ENCODE measurements at places on chromosomes 2 and 18.

DNA sequence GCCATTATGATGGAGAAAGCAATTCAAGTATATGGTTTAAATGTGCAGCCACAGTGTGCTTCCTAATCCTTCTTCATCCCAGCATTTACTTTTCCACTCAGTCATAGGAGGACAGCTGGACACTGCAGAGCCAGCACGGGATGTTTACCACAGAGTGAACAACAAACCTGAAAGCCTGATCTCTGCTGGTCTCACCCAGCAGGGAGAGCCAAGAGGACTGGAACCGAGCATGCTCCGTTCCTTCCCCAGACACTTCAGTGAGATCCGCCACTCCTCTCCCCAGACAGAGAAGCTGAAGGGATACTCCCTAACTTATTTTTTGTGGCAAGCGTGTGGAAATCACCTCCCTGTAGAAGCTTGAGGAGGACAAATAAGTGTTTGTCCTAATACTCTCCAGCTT is 23.2 kb upstream of the GORASP2 start:
- no peak for DNase-seq

DNA sequence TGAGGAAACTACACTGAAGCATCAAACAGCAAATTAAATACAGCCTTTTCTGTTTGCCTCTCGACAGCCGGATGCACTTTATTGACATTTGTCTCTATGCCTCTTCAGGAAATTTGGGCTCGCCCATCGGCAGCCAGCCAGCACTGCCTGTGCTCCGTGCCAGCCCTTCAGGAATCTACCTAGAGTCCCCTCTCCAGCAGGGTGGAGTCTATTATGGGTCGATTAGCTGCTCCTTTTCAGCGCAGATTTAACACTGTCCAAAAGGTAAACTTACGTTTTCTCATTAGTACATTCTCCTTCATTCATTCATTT is 91.5 kb downstream of the MYCN start:
- DNase-seq = no peak

DNA sequence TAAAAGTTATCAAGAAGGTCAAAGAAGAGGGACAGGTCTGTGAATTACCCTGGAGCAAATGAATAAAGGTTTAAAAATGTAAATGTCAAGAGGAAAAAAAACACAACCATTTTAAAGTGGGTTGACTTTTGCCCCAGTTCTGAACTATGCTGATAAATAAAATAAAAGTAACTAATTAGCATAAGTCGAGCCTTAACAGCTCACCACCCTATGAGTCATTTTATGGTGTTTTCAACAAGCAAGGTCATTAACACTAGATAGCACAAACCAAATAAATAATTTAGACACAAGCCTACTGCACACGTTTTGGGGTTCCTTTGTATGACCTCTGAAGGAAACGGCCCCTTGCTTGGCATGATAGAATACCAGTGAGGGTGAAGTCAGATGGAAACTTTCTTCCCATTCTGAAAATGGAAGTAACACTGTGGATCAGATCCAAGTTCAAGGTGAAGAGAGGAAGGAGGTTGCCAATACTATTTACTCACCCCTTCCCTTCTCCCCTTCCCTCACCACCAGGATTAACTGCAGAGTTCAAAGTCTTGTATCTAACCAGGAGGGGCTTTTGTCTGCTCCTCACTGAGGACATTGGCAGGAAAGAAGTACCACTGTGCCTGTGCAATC is 380.0 kb upstream of the ACVR2A start:
- no peak for DNase-seq

DNA sequence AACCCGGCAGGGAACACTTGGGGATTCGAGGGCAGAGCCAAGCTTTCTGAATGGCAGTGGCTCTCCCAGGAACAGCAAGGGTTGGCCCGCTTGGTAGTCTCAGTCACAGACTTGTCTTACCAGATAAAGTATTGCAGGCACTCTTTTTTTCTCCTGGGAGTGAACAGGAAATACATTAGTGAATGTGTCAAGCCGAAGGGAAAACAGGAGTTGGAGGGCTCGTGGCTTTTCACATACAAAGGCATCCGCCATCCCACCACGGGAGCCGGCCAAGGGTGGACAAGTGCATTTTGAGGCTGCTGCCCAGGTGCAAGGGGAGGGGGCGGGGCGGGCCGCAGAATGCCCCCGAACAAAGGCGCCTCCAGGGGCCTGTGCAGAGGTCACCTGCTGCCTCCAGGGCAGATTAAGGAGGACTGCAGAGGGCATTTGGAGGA is 163.3 kb upstream of the SIX3 start:
- no peak for DNase-seq

- DNase-seq = peak; percentile 53
Measured at GRCh38 chr2:196337208-196337953, 166.0 kb upstream of the STK17B start.

- DNase-seq = no peak
Measured at GRCh38 chr2:34492561-34493455, 893.7 kb upstream of the FAM98A start.

GRCh38 chr2:142782942-142783443 is 94.5 kb upstream of the KYNU start:
- no peak for DNase-seq

GRCh38 chr2:208265371-208265800 is 669 bp upstream of the PIKFYVE start:
- DNase-seq = peak; percentile 21

DNA sequence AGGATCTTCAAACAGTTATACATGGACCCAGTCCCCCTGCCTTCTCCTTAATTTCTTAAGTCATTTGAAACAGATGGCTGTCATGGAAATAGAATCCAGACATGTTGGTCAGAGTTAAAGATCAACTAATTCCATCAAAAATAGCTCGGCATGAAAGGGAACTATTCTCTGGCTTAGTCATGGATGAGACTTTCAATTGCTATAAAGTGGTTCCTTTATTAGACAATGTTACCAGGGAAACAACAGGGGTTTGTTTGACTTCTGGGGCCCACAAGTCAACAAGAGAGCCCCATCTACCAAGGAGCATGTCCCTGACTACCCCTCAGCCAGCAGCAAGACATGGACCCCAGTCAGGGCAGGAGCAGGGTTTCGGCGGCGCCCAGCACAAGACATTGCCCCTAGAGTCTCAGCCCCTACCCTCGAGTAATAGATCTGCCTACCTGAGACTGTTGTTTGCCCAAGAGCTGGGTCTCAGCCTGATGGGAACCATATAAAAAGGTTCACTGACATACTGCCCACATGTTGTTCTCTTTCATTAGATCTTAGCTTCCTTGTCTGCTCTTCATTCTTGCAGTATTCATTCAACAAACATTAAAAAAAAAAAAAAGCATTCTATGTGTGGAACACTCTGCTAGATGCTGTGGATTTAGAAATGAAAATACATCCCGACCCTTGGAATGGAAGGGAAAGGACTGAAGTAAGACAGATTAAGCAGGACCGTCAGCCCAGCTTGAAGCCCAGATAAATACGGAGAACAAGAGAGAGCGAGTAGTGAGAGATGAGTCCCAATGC is 4.6 kb downstream of the TTR start:
- peak; percentile 45 for DNase-seq

- peak; percentile 96 for DNase-seq
Measured at GRCh38 chr2:109242654-109243331, 113.8 kb downstream of the SH3RF3 start.

DNA sequence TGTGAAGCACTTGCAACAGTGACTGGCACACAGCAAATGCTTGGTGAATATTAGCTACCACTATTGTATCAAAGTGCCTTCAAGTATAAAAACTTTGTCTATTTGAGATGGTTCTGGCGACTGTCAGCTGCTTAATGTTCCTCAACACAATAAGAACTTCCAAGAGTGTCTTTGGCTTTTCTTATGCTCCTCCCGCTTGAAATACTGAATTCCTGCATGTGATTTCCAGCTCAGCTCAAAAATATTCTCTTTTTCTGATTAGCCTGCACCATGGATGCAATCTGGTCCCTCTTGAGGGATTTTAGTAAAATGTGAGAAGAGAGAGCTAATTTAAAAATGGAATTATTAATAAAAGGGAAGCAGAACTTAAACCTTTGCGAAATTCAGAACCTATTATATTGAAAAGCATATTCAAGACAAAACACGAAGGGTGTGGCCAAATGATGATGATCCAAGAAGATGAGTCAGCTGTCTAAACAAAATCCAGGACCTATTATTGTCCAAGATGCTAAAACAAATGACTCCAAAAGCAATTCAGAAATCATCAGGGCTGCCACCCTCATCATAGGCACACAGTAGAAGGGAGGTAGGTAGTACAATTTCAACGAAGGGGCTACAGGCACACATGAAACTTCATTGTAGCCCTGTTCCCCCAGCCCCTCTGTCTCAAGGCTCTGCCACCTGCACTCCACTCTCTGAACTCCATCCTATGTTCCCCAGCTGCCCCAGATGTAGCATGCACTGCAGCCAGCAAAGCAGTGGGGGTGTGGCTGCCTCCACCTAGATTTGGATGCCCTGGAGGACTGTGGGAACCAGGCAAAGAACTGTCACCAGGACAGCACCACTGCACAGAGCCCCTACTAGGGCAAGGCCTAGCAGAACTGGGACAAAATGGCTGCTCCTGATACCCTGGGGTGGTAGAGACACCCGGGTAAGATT is 190.1 kb downstream of the ZNF385B start:
- no peak for DNase-seq

- DNase-seq = no peak
Measured at GRCh38 chr2:128195435-128195984, 104.5 kb downstream of the UGGT1 start.

DNA sequence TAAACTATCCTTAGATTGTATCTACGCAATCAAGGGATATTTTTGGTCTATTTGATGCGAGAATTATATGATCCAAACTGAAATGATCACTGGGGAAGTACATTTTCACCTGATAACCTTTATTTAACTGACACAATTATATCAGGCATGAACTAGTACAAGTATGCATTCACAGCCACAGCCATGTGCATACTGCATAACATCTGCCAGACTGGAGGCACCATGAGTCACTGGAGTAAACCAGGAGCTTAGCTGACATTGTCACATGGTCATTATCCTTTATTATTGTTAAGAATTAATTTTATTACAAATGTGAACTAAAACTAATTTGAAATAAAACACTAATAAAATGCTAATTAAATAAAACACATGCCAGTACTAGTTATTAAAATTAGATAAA is 1127.1 kb downstream of the DPP10 start:
- DNase-seq = no peak

GRCh38 chr2:111236025-111236424 is 115.3 kb downstream of the BCL2L11 start:
- DNase-seq = no peak

- DNase-seq = no peak
Measured at GRCh38 chr2:62854600-62855514, 149.3 kb downstream of the EHBP1 start.

DNA sequence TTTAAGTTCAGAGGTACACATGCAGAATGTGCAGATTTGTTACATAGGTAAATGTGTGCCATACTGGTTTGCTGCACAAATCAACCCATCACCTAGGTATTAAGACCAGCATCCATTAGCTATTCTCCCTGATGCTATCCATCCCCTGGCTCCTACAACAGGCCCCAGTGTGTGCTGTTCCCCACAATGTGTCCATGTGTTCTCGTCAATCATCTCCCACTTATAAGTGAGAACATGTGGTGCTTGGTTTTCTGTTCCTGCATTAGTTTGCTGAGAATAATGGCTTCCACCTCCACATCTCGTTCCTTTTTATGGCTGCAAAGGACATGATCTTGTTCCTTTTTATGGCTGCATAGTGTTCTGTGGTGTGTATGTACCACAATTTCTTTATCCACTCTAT is 75.8 kb downstream of the SUCLG1 start:
- no peak for DNase-seq

DNA sequence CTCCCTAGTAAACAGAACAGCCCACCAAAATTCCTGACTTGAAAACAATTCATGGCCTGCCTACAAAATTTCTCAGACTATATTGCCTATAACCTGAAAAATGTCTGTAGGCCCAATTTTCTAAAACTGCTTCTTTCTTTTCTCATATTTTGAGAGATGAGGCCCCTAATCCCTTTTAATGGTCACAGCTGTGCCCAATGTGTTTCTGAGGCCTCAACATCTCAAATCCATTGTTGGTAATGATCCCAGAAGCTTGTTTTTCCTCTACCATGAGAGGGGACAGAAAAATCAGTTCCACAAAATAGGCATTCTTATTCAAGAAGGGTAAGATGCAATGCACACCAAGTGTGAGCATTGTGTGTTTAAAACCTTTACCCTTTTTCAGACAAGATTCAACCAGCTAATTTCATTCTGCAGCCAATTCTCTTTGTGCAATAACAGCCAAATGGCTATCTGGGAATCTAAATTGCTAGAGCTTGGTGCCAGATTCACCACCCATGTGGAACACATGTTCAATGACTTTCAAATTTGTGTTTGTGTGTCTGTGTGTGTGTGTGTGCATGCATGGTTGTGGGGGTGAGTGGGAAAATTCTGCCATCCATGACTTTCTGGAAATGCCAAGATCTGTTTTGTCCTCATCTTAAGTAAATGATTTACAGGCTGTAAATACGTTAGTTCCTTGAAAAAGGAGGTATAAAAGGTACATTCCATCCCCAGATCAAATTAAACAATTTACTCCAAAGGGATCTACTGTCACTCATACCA is 319.5 kb downstream of the TNS1 start:
- DNase-seq = no peak

- DNase-seq = no peak
Measured at GRCh38 chr2:241122376-241123002, 20.4 kb upstream of the MTERF4 start.

DNA sequence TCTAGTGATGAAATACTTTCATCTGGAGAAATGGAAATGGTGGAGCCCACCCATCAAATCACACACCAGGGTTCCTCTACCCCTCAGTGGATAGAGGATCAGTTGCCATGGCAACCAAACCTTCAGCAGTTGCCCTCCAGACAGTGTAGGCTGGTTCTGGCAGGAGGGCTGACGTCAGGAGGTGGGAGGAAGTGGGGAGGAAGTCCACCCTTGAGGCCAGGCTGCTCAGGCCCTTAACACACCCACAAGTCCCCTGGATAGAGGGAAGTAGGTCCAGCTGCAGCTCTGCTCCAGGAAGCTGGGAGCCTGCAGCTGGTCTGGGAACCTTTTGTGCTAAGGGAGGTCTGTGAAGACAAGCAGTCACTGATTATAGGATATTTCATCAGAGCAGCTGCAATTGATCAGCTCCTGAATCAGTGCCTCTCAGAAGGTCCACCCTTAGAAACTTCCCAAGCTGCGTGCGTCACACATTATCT is 186.6 kb downstream of the MTX2 start:
- peak; percentile 94 for DNase-seq

GRCh38 chr18:46322941-46323340 is 218.8 kb downstream of the HAUS1 start:
- no peak for DNase-seq

DNA sequence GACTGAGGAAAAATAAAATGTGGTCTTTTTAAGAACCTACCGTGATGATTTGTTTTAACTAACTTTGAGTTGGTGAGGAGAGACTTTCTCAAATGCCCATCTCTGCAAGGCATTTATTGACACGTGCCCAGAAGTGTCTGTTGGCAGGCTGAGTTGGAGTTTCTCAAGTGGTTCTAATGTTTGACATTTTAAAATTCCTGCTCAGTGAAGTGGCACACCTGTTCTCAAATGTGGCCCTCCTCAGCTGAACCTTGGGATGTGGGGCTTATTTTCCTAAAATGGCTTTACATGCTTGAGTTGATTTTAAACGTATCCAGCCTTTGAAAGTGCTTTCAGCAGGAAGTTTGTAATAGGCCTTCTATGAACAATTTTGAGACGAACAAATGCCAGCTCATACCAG is 876 bp upstream of the CAVIN2 start:
- DNase-seq = no peak

GRCh38 chr18:46199515-46200147 is 95.4 kb downstream of the HAUS1 start:
- peak; percentile 25 for DNase-seq

- no peak for DNase-seq
Measured at GRCh38 chr2:156132941-156133340, 199.6 kb downstream of the NR4A2 start.

- peak; percentile 84 for DNase-seq
Measured at GRCh38 chr18:35076135-35076924, 35.1 kb downstream of the MAPRE2 start.
